IPS DF 19.7 (cell line): ENCODE measurements at places on chromosomes 4 and X.
A peak's percentile ranks its signal among the peaks of the same experiment; 100 is the strongest.

DNA sequence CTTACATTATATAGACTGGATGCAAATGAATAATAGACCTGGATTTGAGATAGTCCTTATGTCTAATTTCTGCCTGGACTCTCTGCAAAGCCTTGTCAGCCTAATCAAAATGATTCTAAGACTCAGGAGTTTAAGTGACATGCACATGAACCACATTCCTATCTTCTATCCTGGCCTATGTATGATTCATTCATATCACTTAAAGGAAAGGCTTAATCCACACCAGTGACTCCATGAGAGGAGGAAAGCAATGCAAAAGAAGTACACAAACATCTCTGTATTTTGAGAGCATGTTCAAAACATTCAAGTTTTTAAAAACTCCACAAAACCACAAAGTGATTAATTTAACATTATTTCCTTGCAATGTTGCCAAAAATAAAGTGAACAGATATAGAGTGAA, 14.6 kb downstream of the AMOT start:
- DNase-seq: no peak

DNA sequence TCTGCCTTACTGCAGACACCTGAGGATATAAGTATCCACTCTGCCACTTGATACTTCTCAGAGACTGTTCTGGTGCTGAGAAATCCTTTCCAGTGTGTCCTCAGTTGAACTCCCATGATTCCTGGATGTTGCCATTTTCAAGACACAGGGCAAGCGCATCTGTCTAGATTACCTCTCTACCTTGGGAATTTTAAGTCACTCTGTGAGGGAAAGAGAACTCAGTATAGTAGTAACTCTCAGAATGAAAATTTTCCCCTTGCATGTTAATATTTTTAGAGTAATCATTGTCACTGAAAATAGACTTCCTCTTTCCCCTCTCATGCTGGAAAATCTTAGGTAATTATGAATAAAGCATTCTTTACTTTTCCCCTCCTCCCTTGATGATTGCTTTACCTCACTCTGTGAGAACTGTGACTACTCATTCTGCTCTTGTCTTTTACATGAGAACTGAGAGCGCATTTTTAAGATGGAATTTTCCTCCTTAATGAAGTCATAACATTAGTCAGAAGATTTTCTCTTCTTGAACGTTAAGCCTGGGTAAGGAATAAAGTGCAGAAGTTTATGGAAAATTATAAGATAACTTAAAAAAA, 45.0 kb downstream of the TET2 start:
- no peak for DNase-seq

DNA sequence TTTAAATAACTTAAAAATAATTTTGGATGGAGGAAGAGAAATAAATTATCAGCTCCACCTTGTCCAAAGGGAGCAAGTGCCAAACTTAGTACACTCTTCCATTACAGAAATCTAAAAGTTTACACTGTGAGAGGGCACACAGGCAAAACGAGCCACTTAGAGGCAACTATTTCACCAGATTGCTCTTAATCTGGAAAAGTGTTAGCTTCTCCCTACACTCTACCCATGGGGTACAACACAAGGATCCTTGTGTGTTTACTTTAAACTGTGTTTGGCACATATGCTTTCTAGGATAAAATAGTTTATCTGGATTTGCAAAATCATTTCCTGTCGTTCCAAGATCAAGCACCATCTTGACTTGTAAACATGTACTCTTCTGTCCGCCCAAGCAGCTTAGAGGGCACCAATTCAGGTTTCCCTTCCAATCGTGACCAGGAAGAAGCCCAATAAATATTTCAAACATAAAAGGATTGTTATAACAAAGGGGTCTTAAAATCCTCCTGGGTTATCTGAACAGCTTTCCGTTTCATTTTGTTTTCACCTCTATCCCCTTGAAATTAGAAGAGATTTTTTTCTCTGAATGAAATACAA, 29.0 kb upstream of the KDR start:
- no peak for DNase-seq

- DNase-seq: peak; percentile 83
These were observed 93.9 kb upstream of the CBR4 start for GRCh38 chr4:169103966-169104412.

DNA sequence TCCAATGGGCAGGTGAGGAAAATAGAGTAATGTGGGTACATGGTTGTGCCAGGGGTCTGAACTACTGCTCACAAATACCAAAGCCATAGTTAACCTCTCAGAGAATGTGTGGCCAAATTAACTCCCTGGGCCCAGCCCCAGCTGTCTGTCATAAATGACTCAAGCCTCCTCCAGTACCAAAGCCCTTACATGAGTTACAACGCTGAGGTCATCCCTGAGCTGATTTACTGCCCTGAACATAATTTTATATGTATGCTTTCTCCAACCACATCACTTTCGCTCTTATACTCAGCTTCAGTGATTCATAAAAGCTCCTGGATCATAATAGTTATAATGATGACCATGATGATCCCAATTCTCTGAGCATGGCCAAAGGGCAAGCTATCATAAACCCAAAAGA, 283.9 kb downstream of the NKX6-1 start:
- DNase-seq: no peak

DNA sequence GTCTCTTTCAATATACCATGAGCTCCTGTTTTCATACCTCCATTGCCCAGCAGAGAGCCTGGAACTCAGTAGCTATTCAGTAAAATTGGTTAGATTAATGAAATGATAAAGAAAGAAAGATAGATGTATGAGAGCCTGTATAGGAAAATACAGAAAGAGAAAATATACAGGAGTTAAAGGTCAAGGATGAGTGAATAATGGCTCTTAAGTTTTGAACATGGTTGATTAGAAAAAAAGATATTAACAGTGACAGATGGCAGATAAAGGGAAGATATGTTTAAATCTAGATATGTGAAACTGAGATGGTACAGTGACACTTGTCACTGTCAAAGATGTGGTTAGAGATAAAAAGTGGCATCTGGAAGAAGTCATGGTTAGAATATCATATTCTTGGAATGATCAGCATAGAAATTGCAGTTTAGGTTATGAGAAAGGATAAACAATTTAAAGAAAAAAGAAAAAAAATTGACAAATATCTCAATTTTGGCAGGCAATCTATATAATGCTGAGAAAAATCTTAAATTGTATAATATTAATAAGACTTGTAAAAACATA, 179.2 kb downstream of the TBCK start:
- DNase-seq: no peak

DNA sequence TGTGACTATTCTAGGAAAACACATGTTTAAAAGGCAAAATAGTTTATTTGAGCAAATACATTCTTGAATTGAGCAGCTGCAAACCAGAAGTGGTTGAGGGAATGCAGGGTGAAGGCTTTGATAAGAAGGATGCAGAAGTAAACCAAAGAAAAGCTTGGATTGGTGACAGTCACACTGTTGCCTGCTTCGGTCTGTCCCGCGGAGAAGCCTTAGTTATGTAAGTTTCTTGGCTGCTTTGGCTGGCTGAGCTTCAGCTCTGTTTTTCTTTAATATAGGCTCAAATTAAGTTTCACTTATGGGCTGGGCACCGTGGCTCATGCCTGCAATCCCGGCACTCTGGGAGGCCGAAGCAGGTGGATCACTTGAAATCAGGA, 67.6 kb downstream of the FAM53A start:
- no peak for DNase-seq

GRCh38 chrX:54494989-54495813, 833 bp downstream of the FGD1 start:
- no peak for DNase-seq

- DNase-seq: no peak
These were observed 8.5 kb downstream of the TRIM2 start for GRCh38 chr4:153212736-153213135.

GRCh38 chrX:25858273-25858880, 279.8 kb upstream of the MAGEB18 start:
- no peak for DNase-seq

DNA sequence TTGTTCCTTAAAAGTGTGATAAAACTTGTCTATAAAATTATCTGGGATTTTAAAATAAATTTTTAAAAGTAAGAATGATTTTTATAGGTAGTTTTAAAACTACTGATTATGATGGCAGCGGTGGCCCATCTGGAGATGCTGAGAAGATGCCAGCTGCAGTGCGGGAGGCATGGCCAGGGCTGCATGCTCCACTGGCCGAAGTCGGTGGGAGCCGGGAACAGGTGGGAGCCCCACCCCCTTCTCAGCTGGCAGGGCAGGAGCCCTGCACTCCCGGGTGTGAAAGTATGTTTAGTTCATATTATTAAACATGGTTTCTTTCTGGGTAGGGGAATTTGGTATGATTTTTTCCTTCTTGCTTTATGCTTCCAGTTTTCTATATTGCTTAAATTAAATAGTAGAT, 63.8 kb downstream of the CORIN start:
- DNase-seq: no peak

DNA sequence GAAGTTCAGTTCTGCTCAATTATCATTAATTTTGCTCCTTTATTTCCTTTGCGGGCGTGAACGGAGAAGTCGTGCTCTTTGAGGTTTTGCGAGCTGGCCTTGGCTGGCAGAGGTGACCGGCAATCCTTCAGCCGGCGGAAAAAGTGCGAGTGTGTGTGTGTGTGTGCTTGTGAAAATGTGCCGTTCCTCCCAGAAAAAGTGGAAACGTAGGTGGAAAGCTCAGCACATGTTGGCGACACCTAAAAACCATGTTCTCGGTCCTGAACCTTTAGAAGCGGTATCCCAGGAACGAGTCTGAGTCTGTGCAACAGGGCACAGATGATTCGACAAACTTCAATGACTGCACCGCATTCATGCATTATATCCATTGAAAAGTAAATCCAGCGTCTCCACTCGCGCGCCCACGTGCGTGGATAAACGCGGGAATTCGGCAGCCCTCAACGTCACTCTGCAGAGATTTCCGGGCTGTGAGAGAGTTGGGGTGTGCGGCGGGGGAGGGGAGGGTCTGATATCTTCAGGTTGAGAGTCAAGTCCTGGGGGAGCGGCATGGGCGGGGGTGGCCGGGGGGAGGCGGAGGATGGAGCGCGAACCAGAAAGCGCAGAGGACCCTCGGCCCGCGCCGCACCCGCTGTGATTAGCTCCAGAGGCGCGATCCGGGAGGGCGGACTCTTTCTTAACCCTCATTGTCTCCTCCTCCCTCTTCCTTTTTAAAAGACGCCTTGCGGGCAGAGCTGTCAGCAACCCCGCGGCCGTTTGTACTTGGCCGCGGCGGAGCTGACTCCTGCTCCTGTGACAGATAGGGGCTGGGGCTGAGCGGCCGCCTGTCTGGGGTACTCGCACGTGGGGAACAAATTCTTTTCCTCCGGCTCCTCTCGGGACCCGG, at the start of gene SHISA3:
TSS of gene SHISA3 (plus strand) at position 737 of the 883 bp plus-strand sequence. CDS start 569 bp downstream, outside the sequence.
- no peak for DNase-seq

- no peak for DNase-seq
These were observed 222.1 kb downstream of the LDB2 start for GRCh38 chr4:16676230-16676770.

- no peak for DNase-seq
These were observed 33.0 kb downstream of the GRIA3 start for GRCh38 chrX:123217077-123217476.

DNA sequence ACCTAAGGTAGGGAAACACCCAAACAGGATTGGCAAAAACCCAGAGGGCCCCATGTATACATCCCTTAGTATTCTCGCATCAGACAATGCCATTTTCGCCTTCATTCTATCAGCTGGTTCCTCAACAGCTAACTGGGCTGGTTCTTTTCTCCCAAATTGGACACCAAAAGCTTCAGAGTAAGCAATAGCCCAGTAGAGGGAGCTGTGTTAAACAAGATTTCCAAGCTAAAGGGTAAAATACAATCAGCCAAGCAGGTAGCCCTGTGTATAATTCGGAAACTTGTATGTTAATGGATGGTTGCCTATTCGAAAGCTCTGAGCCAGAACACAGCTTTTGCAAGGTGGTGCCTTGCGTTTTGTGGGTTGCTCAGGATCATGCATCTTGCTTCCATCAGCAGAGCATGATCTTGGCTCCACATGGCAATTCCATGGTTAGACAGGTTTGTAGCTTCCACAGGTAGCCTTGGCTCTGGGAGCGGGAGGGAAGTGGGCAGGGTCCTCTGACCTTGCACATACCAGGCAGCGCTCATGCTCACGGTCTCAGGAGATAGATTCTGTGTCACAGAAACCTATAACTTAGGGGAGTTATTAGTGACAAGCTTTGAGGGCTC, 115.2 kb upstream of the LNX1 start:
- DNase-seq: no peak

GRCh38 chrX:154599531-154599930, 14.6 kb downstream of the CTAG1A start:
- DNase-seq: no peak

DNA sequence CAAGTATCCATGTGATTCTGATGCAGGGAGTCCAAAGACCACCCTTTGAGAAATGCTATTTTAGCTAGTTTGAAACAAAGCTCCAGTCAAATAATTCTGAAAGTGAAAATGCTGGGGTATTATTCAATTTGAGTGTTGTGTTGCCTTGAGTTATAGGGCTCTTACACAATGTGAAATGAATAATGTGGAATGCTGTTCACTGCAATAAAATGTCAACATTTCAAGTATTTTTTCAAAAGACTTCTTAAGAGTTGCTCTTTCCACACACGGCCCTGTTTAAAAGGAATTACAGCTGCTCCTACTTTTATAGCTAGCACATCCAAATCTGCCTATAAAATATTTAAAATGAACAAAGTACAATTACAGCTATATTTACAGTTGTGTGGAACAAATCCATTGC, 27.5 kb upstream of the PLS3 start:
- no peak for DNase-seq

GRCh38 chr4:179755322-179755721, 2313.1 kb upstream of the AGA start:
- peak; percentile 5 for DNase-seq

DNA sequence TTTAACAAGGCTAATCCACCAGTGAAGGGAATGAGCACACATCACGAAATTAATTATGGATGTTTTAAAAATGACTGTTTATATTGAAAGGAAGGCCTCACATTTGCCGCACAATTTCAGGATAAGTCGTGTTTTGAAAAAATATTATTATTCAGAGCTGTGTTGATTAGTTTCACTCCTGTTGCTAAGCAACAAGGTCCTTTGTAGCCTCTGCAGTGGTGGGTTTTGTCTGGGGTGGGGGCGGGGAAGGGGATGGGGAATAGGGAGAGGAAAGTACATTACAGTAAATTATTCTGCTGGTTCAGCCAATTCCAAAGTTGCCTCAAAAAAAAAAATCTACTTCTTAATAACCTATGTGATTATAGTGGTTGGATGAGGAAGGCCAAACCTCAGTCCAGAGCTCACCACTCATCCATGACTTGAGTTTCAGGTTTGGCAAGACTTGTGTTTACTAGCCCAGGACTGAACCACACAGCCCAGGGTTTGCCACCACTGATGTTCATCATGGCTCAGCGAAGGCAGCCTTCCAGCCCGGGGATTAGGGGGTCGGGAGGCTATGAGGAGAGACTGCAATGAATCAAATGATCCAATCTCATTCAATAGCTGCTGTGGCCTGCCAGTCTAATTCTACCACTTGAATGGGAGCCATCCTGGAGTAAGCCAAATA, 162.5 kb upstream of the ATP6AP2 start:
- no peak for DNase-seq

GRCh38 chr4:147174591-147174990, 228.9 kb upstream of the TTC29 start:
- DNase-seq: no peak
